Retinal pigment epithelial cell (primary cell): ENCODE measurements at places on chromosomes 6 and 20.

GRCh38 chr6:90068264-90068663, 174.0 kb downstream of the GJA10 start:
- no peak for DNase-seq

GRCh38 chr20:5065879-5066383, 53.8 kb downstream of the PCNA start:
- peak; percentile 72 for DNase-seq

GRCh38 chr20:33401921-33402369, 626 bp upstream of the CDK5RAP1 start:
- DNase-seq, result no peak

DNA sequence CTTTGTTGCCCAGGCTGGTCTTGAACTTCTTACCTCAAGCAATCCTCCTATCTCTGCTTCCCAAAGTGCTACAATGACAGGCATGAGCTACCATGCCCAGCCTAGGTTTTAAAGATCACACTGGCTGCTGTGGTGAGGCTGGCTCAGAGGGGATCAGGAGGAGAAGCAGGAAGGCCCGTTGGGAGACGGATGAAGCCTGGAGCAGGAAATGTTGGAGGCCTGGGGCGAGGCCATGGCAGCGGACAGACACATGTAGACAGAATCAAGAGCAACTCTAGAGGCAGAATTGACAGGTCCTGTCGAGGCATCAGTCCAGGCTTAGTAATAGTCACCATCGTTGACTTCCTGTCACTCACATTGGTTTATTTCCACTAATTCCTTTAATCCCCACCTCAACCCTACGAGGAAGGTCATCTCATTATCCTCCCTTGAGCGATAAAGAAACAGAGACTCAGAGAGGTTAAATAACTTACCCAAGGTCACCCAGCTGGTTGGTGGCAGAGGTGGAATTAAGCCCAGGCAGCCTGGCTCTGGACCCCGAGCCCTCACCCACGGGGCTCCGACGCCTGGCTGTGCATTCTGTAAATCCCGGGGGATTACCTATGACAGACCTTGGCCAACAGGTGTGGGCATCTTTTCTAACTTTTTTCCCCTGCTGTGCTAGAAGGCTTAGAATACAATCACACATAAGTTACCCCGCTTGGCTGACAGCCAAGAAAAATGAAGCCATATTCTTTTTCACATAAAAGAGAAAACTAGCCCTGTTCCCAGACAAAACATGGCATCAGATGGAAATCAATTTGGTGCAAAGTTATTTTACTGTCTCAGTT, 113.4 kb downstream of the EYA2 start:
- DNase-seq, result no peak

DNA sequence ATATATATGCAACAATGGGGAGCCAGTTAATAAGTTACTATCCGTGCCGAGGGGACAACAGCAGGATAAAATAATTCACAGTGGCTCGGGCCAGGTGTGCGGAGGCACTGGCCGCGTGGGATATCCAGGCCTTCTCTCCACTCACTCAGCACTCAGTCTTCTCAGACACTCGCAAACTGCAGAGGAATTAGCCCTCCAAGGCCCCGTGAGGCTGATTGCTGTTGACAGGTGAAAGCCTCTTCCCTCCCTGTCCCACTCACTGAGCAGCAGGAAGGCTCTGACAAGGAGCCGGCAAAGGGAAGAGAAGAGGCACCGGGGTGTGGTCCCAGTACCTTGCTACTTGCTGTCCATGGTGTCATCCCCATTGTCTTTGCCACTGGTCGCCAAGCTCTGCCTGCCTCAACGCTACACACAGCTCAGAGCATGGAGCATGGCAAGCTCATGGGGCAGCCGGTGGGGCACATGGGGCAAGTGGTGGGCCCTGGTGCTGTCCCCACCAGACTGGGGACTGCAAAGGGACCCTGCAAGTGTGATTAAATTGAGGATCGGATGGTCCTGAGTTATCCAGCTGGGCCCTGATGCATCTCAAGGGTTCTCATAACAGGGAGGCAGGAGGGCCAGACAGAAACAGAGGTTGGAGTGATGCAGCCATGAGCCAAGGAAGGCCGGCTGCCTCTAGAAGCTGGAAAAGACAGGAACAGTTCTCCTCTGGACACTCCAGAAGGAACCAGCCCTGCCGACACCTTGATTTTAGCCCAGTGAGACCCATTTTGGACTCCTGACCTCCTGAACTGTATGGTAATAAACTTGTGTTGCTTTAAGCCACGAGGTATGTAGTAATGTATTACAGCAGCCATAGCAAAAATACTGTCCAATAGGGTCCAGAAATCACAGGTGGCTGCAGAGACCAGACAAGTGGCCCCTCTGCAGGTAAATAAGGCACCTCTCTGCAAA, 119.7 kb downstream of the PSMB1 start:
- no peak for DNase-seq
